ENCODE measurements at places on chromosomes 2 and 18.
A peak's percentile ranks its signal among the peaks of the same experiment; 100 is the strongest.

GRCh38 chr2:172208791-172209325 is 106.2 kb upstream of the DLX2 start:
- DNase-seq: peak; percentile 56

GRCh38 chr2:26809876-26810577 is 24.2 kb downstream of the CENPA start:
- no peak for DNase-seq

DNA sequence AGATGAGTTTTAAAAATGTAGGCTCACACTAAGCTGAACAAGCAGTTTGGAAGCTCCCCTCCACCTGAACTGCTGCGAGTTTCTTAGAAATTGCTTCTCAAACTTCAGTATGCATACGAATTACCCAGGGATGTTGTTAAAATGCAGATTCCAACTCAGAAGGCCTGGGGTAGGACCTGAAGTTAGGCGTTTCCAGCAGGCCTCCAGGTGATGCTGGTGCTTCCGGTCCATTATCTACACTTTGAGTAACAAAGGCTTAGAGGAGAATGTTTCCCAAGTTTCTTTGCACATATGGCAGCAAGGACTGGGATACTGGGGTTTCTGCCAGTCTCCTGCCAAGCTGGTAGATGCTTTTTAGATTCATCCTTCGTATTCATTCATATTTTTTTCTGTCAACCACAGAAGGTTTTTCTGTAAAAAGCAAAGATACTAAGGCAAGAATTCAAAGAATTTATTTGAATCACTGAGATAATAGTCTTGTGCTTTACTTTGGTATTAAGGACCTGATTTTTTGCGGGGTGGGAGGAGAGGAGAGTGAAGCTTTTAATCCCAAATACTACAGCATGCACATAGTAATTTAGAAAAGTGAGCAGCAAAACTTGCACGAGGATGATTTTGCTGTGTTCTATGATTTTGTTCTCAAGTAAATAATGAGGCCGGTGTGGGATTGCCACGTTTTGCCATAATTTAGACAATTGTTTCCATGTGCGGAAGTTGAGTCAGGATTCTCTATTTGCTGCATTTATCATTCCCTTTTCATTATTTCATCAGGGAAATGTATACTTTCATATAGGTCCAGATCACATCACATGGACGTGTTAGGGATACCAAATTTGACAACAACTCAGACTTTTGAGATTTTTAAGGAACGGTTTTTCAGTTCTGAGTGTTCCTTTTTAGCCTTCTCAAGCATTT is 137.6 kb upstream of the SPATS2L start:
- DNase-seq: peak; percentile 50

- no peak for DNase-seq
Observed at GRCh38 chr2:3435445-3435844, 56.0 kb downstream of the TRAPPC12 start.

DNA sequence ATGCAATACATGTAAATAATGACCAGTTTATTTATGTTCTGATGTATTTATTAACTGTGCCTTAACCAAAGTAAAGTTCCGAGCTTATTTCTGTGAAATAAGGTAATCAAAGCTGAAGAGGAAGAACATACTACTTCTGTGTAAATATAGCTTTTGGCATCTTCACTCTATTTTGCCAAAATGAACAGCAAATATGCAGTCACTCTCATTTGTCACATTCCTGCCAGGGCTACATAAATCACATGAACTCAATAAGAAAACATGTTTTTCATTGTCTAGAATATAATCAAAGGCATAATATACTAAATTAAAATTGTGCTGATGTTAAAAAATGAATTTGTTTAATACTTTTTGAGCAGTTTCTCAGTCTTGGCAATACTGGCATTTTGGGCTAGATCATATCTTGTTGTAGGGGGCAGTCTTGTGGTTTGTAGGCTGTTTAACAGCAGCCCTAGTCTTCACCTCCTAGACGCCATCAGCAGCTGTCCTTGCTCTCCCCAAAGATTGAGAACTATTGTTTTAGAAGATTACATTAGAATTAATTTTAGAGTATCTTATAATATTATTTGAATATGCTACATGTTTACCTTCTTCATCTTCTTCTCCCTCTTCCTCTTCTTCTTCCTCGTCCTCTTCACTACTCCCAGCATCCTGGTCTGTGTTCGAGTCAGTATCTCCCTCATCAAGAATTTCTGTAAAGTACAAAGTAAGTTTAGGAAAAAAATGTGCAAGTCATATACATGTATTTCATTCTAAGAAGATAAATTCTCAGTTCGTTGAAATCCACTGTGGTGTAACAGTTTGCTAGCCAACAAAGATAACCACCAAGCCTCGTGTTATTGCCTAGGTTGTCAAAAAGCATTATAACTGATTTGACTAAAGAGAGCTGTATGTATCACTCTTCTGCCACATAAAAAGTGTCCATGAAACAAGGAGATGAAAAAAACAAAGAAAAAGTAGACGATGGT is 41.5 kb downstream of the CWC22 start:
- DNase-seq: peak; percentile 4

- peak; percentile 9 for DNase-seq
Observed at GRCh38 chr18:7325126-7325430, 94.2 kb downstream of the LRRC30 start.

DNA sequence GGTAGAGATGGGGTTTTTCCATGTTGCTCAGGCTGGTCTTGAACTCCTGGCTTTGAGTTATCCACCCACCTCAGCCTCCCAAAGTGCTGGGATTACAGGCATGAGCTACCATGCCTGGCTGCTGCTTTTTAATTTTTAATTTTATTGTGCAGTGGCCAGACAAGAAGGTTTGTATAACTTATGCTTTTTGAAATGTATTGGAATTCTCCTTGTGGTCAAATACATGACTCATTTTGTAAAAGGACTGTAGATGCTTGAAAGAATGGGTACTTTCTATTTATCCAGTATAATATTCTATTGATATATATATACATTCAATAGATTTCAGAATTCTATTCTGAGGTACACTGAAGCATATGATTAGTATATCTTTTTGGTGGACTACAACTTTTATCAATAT is 82.6 kb upstream of the ST3GAL5 start:
- DNase-seq: peak; percentile 64

GRCh38 chr18:35110554-35111485 is 69.6 kb downstream of the MAPRE2 start:
- no peak for DNase-seq

DNA sequence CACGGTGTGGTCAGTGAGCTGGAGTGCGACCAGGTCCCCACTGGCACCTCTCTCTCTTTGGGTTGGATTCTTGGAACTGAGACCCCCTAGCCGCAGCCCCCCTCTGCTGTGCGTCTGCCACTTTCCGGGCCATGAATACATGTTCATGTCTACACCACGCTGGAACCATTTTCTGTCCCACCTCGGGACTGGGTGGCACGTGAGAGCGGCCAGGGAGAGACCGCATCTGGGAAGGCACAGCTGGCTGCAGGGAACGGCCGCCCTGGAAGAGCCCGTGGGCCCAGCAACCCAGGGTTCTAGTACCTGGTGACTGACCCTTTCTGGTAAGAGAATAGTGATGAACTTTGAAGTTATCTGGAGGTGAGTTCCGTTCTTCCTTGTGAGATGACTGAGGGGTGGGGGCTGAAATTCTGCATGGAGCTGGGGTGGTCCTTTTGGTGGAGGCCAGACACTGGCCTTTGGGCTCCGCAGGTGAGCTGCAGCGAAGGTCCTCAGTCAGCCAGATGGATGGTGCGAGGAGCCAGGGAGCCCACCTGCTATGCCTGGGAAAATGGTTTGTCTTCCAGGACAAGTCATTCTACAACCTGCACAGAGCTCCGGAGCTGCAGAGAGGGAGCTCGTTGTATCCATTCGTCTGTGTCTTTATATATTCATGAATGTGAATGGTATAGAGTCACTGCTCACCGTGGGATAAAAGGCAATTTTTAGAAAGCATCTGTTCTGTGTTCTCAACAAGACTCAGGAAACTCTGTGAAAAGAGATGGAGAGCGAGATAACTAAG is 223.5 kb downstream of the NDUFA10 start:
- no peak for DNase-seq

DNA sequence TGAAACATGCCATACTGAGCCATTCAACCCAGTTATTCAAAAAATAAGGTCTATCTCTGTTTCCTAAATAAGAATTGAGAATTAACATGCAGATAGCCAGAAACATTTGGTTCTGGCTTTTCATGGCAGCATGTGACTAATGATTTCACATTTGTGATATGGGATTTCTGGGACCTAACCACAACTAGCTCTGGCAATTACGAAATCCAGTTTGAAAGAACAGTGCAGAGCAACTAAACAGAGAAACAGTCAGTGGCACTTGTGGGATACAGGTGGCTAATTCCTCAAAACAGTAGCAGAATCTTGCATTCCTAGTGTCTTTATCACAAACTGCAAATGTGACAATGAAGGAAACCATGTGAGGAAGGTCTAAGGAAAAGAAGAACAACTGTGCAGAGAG is 637.8 kb upstream of the CHAC2 start:
- DNase-seq: peak; percentile 83

All from fibroblast of skin of abdomen (primary cell).